ENCODE measurements at places on chromosomes 5 and 9.
A peak's percentile ranks its signal among the peaks of the same experiment; 100 is the strongest.

DNA sequence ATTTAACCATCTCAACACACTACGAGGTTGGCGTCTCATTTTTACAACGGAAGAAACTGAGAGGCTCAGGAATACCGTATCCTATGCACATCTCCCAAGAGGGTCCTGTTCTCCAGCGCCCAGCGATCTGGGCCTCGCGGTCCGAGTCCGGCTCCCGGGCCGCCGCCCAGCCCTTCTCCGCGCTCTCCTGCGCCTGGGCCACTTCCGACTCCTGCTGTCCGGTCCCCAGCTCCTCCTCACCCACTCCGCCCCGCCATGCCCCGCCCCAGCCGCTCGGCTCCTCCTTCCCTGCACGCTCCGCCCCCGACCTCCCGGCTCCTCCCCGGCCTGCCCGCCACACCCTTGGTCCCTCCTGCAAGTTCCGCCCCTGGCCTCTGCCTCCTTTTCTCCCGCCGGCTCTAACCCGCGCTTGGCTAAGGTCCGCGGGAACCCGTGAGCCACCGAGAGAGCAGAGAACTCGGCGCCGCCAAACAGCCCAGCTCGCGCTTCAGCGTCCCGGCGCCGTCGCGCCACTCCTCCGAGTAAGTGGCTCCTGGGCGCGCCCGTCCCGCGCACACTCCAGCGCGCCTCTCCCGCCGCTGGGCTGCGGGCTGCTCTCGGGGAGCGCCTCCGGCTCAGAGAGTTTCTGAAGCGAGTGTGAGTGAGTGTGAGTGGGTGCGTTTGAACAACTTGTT lies 87.3 kb upstream of the TNFAIP8 start:
- peak; percentile 90 for DNase-seq

DNA sequence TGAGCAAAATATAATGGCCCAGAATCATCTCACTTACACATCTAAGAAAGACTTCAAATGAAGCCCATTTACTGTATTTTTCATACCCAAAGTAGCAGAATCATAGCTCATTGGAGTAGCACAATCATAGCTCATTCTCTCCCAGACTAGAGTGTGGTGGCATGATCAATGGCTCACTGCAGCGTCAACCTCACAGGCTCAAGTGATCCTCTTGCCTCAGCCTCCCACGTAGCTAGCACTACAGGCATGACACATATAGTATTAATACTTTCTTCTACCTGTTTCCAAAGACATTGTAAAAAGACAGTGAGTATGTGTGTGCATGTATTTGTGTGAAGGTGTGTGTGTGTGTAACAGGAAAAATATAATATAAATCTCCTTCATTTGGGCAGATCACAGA lies 1247.9 kb upstream of the ACO1 start:
- no peak for DNase-seq

DNA sequence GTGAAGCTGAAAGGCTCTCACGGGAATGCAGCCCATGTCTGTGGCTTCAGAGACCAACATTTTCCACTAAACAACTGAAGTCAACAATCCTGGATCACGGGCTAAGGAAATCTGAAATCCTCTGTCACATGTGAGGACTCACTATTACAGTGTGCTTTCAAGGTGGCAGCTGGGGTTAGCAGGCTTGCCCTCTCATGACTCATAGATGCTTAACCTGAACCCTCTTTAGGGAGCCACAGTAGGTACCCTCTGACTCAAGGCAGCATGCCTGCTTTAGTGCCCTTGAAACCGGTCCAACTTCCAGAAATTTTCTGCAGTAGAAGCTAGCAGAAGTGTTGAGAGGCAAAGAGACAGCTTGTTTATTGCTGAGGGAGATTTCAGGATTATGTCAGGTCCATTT lies 232.5 kb downstream of the GABRB2 start:
- DNase-seq: no peak

GRCh38 chr9:134316449-134317160 lies 9.7 kb upstream of the RXRA start:
- DNase-seq: no peak

DNA sequence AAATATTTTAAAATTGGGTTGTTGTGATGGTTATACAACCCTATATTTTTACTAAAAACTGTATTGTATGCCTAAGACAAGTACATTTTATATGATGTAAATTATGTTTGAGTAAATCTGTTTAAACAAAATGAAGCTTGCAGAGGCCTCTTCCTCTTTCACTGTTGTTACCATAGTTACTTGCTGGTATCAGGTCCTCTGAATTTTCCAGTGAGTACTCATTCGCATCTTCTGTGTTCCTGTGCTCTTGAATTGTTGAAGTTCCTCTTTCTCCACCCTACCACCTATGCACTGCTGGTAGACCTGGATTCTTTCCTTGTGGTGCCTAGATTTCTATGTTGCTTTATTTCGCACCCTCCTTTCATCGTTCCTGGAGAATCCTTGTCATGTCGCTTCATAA lies 938.5 kb upstream of the ACO1 start:
- DNase-seq: no peak

- DNase-seq: no peak
Measured at GRCh38 chr5:151800532-151800931, 28.8 kb downstream of the G3BP1 start.

GRCh38 chr5:82975812-82976211 lies 101.4 kb downstream of the TMEM167A start:
- DNase-seq: no peak

DNA sequence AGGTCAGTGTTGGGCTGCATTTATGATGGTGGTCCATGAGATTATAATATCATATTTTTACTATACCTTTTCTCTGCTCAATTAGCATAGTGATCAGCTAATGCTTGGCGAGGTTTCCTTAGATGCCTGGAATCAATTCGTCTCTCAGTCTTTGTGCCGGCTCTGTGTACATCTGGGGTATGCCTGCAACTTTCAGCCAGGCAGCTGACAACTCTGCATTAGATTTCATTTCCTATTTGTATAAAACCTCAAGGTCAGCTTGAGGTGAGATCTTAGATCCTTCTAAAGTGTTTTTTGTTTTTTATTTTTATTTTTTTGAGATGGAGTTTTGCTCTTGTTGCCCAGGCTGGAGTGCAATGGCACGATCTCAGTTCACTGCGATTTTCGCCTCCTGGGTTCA lies 86.8 kb downstream of the MELK start:
- no peak for DNase-seq

DNA sequence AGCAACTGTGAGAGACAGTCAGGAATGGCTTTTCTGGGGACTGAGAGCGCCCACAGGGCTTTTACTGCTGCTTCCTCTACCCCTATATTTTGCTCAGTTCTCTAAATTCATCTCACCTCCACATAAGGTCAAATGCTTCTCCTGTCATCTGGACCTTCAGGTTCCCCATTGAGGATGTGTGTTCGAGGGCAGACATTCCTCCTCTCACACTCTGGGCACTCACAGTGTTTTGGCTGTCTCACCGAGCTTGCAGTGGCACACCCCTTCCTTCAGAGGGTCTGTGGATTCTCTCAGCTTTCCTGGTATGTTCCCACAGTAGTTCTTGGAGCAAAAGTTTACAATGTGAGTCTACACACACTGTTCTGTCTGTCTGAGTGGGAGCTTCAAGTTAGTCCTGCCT lies 127.8 kb upstream of the GLRA1 start:
- DNase-seq: no peak

- DNase-seq: no peak
Measured at GRCh38 chr5:78162253-78162862, 132.1 kb downstream of the AP3B1 start.

DNA sequence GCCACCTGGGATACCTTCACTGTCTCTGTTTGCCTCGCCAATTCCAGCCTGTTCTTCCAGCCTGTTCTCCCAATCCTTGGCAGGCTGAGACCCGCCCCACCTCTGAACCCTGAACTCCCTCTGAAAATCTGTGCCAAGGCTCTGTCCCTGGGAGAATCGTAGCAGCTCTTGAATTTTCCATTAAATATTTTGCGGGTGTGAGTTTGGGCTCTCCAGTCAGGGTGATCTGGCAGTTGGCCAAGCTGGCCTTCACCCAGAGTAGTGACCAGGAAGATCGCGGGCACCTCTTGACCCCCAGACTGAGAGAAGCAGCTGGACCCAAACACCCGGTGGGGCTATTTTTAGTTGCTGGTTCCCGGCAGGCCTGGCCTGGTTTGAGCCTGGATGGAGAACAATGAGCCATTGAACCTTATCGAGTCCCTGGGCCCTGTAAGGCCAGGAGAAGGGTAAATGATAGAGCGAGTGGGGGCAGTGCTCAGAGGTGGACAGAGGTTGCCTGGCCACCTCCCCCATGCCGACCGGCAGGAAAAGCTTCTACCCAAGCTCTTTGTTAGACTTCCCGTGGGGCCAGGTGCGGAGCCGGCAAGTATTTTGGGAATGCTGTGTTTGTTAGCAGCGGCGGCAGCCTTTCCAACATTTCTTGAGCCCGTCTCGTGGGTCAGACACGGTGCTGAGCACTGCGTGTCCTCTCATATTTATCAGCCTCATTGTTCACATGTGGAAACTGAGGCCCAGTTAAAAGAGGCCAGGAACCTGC lies 146.2 kb downstream of the RGS3 start:
- DNase-seq: no peak

DNA sequence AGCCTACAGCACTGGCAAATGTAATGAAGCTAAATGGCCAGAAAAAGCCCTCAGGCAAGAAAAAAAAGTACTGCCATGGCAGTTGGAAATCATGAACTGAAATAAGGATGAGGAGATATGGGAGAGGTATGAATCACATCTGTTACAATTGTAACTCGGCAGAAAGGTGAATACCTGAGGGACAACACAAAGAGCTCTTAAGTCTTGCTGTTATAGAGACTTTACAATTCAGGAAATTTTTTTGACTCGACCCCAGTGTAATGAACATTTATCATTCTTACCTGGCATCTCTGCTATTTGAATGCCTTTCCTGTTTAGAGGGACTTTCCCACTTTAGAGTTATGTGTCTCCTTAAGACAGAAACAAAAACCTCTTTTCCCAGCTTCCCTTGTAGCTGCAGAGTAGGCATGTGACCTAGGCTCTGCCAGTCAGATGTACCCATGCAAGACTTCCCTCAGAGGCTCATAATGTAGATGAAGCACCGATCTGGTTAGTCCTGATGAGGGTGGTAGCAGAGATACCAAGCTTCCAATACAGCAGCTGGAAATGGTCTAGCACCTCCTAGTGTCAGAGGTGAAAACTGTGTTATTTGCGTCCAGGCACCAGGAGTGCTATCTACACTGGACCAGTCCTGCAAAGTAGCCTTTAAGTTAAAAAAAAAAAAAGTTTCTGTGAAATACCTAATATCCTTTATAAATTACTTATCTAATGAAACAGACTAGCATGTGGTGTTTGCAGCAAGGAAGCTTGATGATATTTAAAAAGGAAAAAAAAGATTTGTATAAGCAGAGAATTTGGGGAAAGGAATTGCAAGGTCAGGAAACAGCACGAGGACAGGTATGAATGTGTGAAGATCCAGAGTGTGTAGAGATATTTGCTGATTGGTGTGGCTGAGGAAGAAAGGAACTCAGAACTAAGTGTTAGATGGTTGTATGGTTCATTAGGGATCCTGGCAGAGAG lies 146.9 kb upstream of the SLC1A3 start:
- no peak for DNase-seq

DNA sequence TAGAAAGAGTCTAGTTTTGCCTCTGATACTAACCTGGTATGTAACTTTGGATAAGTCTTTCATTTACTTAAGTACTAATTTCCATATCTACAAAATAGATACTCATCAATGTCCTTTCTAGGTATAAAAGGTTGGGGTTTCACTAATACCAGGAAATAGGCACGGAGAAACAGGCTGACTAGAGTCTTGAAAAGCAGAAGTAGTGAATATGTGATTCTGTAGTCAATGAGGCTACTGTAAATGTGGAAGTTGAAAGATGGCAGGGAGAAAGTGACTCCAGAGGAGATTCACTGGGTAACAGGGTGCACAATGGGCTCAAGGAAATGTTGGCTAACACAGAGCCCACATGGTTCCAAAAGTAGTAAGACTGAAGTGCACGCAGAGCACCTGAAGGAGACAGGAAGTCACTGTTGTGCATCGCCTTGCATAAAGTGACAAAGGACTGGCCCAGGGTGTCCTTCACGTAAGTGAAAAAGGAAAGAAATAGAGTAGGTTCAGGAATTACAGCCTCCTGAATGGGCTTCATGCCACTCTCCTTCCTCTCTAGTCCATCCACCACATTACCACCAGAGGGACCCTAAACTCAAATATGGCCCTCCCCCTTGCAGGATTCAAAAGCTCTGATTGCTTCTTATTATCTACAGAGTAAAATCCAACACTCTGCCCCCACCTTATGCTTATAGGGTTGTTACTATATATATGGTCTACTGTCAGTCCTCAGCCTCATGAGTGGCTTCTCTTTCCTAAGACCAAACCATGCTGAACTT lies 288.0 kb upstream of the SMARCA2 start:
- DNase-seq: no peak

DNA sequence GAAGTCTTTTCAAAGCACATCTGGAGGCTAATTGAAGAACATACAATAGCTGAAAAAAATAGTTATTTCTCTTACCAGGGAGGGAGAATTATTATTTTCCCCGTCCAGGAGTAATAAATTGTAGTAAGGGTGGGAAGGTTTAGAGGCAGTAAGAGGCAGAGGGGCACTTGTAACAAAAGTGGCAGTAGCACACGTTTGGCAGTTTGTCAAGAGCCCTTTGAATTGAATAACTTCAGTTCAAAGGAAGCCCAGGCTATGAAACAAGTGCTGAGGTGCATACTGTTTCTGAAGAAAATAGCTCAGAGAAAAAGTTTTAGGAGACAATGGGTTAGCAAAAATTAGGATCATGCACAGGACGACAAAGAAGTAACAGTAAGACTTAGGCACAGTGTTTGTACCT lies 451.3 kb downstream of the LRRC70 start:
- no peak for DNase-seq

GRCh38 chr9:82332018-82332773 lies 343.6 kb downstream of the SPATA31D1 start:
- no peak for DNase-seq

- no peak for DNase-seq
Measured at GRCh38 chr9:128921881-128922763, 1.3 kb downstream of the PHYHD1 start.

- no peak for DNase-seq
Measured at GRCh38 chr9:110142253-110142652, 65.7 kb downstream of the C9orf152 start.

- DNase-seq: no peak
Measured at GRCh38 chr5:179901462-179901861, 6.2 kb downstream of the TBC1D9B start.

DNA sequence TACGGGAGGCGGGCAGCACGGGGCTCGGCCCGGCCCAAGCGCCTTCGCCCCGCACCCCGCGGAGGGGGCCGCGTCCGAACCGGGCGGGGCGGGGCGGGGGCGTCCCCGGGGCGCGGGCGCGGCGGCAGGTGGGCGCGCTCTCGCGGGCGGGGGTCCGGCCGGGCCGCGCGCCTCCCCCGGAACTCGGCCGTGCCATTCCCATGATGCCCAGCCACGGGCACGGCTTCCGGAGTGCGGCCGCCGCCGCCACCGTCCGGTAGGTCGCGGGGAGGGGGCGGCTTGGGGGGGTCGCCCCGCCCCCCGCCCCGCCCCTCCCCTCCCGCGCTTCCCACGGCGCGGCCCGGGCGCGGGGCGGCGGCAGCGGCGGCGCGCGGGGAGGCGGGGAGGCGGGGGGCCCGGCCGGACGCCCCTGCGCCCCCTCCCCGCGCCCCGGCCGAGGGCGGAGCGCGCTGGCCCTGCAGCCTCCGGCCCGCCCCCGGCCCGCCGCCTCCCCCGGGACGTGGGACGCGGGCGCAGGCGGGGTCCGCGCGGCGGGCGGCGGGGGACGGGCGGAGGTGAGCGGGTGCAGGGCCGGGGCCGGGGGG lies at the start of gene PPP1R26:
TSS of gene PPP1R26 (plus strand) at position 314 of the 584 bp plus-strand sequence. CDS start 4,729 bp downstream, outside the sequence.
- DNase-seq: no peak

GRCh38 chr5:95731571-95732554 lies 727 bp downstream of the RHOBTB3 start:
- DNase-seq: no peak
